Fibroblast of skin of left biceps (primary cell): ENCODE measurements at places on chromosomes 13 and 19.

- DNase-seq = no peak
These were observed 314.8 kb downstream of the ZNF536 start for GRCh38 chr19:30686826-30687566.

DNA sequence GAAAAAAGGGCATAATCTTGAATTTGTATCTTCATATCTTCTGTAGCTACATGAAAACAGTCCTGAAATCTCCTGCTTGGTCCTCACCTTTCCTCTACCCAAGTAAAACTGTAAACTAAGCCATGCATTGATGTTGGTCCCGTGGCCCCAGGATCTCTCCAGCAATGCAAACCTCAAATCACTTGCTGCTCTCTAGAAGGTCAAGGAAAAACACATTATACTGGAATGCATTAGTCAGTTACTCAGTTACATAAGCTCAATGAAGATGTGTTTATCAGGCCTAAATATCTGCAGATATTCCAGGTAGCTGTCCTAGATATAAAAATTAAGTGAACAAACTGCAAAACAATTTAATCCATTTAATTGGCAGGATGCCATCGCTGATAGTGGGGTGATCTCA is 261.8 kb downstream of the ABCC4 start:
- no peak for DNase-seq

- no peak for DNase-seq
These were observed 915 bp downstream of the SHC2 start for GRCh38 chr19:459724-460511.

GRCh38 chr19:19748249-19748938 is 15.5 kb upstream of the ZNF14 start:
- no peak for DNase-seq

DNA sequence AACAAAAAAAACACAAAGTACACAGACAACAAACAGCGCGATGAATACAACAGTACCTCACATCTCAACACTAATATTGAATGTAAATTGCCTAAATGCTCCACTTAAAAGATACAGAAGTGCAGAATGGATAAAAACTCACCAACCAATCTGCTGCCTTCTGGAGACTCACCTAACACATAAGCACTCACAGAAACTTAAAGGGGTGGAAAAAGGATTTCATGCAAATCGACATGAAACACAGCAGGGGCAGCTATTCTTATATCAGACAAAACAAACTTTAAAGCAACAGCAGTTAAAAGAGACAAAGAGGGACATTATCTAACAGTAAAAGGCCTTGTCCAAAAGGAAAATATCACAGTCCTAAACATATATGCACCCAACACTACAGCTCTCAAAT is 209.5 kb downstream of the ABCC4 start:
- no peak for DNase-seq

- DNase-seq = no peak
These were observed 19.4 kb downstream of the GPC5 start for GRCh38 chr13:91417660-91418325.

DNA sequence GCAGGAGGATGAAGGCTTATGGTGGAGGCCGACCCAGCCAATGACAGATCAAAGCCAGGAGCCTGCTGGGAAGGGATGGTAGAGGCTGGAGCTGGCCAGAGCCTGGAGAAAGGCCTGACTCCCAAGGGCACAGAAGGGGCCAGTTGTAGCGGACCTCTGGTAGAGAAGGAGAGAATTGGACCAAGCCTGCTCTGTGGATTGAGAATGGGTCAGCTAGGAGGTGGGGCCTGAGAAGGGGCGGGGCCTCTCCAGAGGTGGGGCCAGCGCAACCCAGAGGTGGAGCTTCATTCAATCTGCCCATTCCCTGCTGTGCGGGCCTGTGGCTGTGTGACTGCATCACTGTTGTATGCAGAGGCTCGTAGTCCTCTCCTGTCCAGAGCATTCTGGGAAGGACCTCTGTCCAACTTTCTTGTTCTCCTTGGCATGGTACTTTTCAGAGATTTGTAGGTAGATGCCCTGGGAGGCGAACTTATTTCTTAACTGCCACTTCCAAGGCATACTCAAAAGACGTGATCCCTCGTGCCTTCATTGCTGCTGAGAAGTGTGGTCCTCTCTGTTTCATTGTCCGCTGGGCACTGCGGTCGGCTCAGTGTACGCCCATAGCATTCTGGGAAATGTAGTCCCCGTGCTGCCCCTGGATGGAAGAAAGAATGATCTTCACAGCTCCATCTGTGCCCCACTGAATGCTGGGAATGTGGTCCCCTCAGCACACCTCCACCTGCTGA is 6.7 kb downstream of the GRIN2D start:
- DNase-seq = no peak

DNA sequence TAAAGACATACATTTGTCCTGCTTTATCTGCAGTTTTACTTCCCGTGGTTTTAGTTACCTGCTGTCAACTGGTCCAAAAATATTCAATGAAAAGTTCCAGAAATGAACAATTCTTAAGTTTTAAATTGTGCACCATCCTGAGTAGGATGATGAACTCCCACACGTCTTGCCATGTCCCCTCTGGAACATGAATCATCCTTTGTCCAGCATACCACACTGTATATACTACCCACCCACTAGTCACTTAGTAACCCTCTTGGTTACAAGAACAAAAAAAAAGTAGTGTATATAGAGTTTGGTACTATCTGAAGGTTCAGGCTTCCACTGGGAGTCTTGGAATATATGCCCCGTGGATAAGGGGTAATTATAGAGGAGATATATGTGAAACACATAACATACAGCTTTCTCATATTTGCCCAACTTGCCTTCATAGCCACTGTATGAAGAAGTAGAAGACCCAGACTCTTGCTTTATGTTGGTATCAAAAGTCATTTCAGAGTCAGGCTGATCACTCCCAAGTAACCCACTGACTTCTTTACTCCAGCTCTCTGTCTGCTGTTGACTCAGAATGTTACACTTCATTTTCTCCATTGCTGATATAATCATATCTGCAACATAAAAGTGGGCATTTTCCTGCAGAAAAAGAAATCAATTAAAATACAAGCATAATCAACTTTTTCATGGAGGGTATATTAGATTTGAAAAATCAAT is 19.3 kb downstream of the RUBCNL start:
- no peak for DNase-seq

DNA sequence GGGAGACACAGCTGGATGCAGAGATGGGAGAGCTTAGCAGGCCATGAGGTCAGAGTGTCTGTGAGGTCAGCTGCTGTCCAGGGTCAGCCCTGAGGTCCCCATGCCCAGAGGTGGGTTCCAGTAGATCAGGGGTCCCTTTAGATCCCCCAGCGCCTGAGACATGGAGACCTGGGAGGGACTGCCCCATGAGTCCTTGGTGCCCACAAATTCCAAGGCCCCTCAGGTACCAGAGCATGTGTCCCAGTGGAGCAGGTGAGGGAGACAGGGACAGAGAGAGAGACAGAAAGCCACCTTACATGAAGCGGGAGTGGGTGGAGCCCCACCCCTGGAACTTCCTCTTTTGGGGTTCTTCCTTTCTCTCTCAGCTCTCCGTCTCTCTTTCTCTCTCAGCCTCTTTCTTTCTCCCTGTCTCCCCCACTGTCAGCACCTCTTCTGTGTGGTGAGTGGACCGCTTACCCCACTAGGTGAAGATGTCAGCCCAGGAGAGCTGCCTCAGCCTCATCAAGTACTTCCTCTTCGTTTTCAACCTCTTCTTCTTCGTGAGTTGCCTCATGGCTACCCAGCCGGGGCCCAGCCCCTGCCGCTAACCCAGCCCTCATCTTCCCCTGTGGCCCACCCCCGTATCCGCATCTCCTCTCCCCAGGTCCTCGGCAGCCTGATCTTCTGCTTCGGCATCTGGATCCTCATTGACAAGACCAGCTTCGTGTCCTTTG is at the start of gene CD37:
Gene CD37, plus strand, starts transcription at position 336 of the 713 bp plus-strand sequence. Its CDS starts 135 bp downstream, at position 471.
- no peak for DNase-seq

- DNase-seq = no peak
These were observed 20.7 kb downstream of the AKAP8 start for GRCh38 chr19:15358918-15359317.

DNA sequence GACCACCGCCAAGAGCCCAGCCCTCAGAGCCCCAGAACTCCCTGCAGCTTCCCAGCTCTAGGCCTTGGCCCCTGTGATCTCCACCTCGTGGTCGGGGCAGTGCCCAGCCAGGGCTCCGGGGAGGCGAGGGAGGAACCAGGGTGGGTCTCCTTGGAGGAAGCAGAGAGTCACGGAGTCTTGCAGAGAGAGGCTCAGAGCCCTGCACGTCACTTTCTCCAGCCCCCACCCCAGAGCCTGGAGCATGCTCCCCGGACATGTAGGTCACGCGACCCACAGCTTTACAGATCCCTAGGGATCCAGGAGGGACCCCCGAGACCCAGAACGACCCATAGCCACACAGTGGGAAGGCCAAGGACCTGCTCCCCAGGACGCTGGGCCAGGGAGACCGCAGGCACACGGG is 11.9 kb downstream of the GADD45B start:
- DNase-seq = no peak

DNA sequence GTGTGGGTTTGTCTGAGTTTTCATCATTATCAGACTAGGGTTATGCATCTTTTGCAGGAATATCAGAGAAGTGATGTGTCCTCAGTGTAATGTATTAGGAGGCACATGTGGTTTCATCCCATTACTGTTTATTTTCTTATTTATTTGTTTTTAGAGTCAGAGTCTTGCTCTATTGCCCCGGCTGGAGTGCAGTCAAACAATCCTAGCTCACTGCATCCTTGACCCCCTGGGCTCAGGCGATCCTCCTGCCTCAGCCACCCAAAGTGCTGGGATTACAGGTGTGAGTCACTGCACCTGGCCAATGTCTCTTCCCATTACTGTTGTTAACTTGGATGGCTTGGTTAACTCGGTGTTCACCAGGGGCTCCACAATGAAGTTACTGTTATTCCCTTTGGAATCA is 67.4 kb downstream of the MAP4K1 start:
- DNase-seq = no peak

DNA sequence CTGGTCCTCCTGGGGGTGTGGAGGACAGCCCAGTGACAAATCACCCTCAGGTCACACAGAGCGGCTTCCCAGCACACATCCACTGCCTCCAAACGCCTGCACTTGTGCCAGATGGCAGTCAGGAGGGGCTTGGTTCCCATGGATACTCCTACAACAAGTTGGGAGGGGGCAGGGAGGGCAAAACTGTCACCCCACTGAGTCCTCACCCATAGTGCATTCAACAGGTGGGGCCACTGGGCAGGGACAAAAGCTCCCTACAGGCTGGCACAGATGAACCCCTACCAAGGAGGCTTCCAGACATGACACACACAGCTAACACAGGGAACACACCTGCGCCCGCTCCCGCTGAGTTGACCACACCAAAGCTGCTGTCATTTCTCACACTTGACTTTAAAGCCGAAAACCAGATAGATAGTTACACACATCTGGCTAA is 120.5 kb downstream of the STK24 start:
- no peak for DNase-seq

- DNase-seq = peak; percentile 37
These were observed 6.7 kb downstream of the CXCL17 start for GRCh38 chr19:42436006-42436405.

GRCh38 chr19:40363069-40363468 is 14.6 kb downstream of the PLD3 start:
- DNase-seq = no peak

DNA sequence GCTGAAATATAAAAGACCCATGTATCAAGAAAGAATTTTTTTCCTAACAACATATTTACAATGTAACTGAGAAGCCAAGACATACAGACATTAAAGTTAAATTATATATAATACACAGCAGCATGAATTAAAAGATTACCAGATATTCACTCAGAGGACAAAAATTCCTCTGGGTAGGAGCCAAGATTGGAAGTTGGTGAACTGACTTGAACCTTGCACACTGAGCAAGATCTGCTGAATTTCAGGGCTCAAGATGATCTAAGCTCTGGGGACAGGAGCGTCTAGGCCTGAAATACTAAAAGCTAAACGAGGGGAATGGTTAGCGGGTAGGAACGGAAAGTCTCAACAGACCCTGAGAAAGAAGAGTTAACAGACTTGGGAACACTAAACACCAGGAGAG is 8.5 kb downstream of the FOXO1 start:
- no peak for DNase-seq

DNA sequence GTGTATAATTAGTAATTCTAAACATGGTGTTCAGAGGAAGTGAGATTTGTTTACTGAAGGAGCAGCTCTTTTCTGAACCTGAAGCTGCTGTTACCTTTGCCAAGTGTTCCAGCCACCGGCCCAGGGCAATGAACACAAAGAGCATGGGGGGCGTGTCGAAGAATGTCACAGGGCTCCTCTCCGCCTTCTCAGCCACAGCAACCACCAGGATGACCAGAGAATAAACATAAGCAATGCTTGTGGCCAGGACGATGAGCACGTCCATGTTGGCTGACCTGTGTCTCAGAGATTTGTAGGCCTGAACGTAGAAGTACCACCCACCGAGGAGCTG is 53.1 kb downstream of the ATP7B start:
- no peak for DNase-seq

- no peak for DNase-seq
These were observed 613 bp downstream of the ATP13A1 start for GRCh38 chr19:19662871-19663255.

- no peak for DNase-seq
These were observed 14.5 kb downstream of the LMTK3 start for GRCh38 chr19:48496959-48497727.

- DNase-seq = no peak
These were observed 44.5 kb downstream of the RFX2 start for GRCh38 chr19:6065685-6066374.

DNA sequence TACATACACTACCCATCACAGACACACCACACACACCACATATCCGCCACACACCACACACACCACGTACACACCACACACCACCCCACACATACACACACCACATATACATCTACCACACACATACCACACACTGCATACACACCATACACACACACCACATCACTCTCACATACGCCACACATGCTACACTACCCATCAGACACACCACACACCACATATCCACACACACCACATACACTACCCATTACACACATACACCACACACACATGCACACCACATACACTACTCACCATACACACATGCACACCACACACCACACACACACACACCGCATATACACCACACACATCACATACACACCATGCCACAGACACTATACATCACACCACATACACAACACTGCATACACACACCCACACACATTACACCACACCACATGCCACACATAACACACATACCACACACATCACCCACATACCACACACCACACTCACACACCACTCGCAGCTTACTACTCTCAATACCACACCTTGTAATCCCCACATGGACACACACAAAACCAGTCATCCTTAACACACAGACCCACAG is 9.5 kb downstream of the ERFL start:
- DNase-seq = no peak
